NCI-H187 (cell line): ENCODE measurements at places on chromosomes 2 and 18.

DNA sequence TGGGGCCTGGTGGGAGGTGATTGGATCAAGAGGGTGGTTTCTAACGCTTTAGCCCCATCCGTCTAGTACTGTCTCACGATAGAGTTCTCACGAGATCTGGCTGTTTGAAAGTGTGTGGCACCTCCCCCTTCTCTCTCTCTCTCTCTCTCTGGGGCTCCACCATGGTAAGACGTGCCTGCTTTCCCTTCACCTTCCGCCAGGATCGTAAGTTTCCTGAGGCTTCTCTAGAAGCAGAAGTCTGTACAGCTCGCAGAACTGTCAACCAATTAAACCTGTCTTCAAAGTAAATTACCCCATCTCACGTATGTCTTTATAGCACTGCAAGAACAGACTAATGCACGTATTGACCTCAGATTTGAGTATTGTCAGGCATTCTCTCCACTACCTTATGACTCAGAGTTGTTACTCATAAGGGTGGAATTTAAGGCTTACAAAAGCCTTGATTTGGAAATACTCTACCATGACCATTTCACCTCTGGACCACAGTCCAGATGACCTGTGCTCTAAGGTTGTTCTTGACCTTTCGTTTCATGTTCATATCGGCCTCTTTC, 99.5 kb upstream of the AGAP1 start:
- no peak for DNase-seq

- DNase-seq, result no peak
Measured at GRCh38 chr2:184879671-184880070, 281.3 kb downstream of the ZNF804A start.

GRCh38 chr2:50181212-50181611, 850.7 kb downstream of the NRXN1 start:
- no peak for DNase-seq

DNA sequence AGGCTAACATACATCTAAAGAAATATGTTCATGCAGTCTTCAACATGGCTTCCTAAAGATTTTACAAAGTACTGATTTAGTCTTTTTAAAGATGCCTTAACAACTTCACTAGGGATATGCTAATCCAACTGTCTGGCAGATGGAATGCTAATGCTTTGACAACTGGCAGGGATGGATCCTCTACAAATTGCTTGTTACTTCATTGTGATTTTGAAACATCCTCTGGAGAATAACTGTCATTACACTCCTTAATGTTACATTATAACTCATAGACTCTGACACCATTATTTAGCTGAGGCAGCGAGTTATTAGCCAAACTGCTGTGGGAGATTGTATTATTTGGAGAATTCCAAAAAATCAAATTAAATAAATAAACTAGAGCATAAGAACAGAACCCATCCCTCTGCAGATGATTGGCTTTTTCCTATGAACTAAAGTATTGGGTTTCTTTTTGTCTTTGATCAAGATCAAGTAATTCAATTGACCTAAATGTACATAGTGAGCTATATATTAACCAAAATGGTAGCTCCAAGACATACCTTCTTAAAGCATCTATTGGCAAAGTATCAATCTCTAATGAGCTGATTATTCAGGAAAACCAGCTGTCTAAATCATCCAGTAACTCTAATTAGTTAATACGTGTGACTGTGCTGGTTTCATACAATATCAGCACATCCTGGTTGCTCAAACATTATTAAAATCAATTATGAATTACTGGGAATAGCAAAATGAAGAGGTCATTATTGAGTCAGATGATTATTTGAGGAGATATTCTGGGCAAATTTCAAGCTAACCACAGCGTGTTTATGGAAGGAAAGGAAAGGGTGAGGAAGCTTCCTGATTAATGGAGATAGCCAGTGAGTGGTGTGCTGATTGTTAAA, 321.3 kb upstream of the TFPI start:
- no peak for DNase-seq

- no peak for DNase-seq
Measured at GRCh38 chr2:132654335-132654734, 15.7 kb downstream of the LYPD1 start.

GRCh38 chr2:195316486-195316885, 340.5 kb upstream of the SLC39A10 start:
- no peak for DNase-seq

DNA sequence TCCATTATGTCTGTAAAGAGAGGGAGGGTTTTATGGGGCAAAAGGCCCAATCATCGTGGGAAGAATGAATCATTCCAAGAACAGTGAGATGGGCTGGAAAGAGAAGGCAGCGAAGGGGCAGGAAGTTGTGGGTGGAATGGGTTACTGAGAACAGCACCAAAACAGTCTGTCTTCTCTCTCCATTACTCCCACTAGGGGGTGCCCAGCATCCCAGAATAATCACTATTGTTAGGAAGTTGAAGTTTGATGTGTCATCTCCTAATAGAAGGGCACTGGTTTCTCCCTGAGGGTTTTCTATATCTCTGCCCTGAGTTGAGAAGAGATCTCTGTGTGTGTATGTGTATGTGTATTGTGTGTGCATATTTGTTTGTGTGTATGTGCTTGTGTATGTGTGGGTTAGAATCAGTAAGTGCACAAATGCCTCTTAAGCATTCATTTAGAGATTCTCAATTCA, 76.6 kb upstream of the MAP4K3 start:
- DNase-seq, result no peak
